ENCODE measurements at places on chromosomes 4 and X.

- DNase-seq, result peak; percentile 95
These were observed 260.6 kb upstream of the BOD1L1 start for GRCh38 chr4:13888112-13888511.

DNA sequence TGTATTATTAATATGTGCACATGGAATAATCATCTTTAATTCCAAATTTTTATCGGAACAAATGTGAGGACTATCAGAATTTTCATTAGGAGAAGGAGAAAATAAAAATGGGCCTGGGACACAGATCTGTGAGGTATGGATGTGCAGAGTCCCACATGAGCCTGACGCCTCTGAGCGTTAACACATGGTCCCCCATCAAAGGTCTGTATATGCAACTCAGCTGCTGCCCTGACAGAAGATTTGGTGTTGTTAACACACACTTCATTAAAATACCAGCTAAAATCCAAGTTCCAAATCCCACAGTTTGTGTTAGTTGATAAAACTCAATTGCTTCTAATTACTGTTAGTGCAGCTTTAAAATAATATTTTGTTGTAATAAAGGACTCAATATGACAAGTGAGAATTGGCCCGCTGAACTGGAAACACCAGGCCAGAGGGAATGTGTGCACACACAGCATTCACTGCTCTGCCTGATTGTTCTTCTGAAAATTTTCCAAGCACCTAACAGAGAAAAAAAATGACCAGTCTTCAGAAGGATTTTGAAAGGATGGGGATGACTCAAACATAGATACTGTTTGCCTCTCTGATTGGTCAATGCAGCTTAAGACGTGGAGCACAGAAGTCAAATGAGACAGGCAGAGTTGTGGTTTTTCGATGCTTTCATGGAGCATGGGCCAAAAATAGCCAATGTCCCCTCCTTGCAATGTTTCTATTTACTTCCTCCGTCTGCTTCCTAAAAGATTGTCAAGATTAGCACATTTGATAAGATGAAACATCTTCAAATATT is 266.6 kb downstream of the NKX6-1 start:
- peak; percentile 20 for DNase-seq

GRCh38 chr4:108383157-108383556 is 214.4 kb upstream of the LEF1 start:
- no peak for DNase-seq

DNA sequence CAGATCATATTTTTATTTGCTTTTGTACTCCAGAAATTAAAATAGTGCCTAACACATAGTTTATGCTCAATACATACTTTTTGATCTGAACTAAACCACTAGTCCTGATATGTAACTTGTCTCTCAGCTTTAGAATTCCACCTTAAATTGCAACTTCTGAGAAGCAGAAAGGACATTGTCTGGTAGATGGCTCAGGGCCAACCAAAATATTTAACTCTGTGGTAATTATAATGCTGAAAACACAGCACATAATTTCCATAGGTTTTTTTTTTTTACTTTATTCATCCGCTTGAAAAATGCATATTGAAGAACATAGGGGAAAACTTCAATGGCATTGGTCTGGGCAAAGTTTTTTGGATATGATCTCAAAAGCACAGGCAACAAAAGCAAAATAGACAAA is 59.3 kb downstream of the AREG start:
- DNase-seq, result peak; percentile 74

GRCh38 chr4:110475881-110476818 is at the start of gene ENPEP:
TSS of gene ENPEP (plus strand) at chr4:110476155. CDS start at chr4:110476415, 260 bp downstream.
- peak; percentile 68 for DNase-seq

GRCh38 chr4:37628977-37629609 is 57.1 kb downstream of the RELL1 start:
- peak; percentile 95 for DNase-seq

- no peak for DNase-seq
These were observed 40.4 kb upstream of the MAP3K15 start for GRCh38 chrX:19555683-19556082.

- DNase-seq, result no peak
These were observed 35.4 kb upstream of the UGT2A3 start for GRCh38 chr4:68987007-68987406.

GRCh38 chr4:112517911-112518310 is 1.9 kb upstream of the NEUROG2 start:
- DNase-seq, result no peak

DNA sequence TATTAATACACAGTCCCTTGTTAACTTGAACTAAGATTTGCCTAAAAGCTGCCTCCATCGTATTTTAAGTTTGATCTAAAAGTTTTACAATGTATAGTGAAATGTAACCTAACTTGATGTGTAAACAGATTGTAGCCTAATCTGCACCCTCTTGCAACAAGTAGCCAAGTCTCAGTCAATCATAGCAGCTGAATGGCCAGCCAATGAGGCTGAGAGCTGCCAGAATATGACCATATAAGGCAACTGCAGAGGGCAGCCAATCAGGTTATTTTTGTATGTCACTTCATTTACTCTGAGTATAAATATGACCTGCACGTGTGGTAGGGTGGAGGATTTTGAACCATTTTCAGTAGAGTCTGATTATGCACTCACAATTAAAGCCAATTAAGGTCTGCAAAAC is 51.2 kb upstream of the SPANXN3 start:
- DNase-seq, result no peak

GRCh38 chr4:141851246-141851891 is 215.0 kb downstream of the IL15 start:
- DNase-seq, result peak; percentile 41

DNA sequence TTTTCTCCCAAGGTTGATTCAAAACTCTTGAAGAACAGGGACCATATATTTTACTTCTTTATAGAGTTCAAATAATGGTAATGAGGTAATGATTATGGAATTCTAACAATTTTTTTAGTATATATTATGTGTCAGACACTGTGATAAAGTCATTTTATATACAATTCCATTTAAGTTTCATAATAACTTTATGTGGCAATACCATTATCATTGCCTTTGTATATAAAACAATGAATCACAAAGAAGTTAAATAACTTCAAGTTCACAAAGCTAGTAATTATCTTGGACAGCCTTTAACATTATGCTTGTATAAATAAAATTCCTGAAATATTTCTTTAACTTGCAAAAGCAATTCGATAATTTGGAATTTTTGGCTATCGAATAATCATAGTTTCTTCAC is 20.6 kb downstream of the MAGEC1 start:
- no peak for DNase-seq

GRCh38 chr4:76377911-76378310 is 43.0 kb downstream of the CCDC158 start:
- DNase-seq, result peak; percentile 31

DNA sequence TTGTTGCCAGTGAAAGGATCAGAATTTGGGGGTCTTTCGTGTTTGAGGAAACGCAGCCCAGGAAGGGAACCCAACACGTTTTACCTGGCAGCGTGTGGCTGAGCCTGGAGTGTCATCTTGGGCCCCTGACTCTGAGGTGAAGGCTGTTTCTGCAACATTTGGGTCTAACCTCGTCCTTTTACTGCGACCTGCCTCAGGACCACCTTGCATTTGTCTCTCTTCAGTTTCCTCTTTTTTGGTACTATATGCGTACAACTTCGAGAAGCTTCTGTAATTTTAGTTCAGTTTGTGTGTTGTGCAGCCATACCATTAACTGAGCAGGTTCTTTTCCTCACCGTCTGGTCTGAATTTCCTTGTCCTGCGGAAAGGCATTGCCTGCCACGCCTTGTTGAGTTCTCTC is 61.5 kb downstream of the TMEM131L start:
- no peak for DNase-seq

DNA sequence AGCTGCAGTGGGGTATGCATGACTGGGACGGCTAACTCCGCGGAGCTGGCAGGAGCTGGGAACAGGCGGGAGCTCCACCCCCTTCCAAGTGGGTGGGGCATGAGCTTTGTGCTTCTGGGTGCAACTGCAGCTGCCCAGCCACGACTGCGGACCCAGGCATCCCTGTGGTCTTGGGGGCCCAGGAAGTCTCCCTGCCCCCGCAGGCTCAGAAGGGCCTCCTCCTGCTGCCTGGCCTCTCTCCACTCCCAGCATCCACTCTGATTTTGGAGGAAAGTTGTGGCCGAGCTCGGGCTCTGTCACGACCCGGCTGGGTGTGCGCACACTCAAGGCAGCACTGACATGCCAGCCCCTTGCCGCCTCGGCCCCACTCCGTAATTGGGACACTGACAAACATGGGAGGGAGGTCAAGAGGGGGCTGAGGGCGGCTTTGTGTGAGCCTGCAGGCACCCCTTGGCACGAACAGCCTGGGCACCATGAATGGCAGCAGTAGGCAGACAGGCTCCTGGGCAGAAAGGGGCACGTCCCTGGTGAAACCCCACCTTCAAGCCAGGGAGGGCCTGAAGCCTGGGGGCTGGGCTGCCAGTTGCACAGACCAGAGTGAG is 822.6 kb downstream of the GLUD2 start:
- DNase-seq, result no peak

DNA sequence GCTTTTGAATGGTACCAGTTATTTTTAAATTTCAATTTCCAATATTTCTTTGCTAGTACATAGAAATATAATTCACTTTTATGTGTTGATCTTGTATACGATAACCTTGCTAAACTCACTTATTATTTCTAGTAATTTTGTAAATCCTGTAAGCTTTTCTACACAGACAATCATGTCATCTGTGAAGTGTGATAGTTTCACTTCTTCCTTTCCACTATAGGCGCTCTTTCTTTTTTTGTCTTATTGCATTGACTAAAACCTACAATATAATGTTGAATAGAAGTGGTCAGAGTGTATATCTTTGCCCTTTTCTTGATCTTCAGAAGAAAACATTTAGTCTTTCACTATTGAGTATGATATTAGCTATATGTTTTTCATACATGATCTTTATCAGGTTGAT is 76.6 kb downstream of the ZNF182 start:
- no peak for DNase-seq

GRCh38 chr4:39255266-39255665 is 72.9 kb downstream of the WDR19 start:
- peak; percentile 6 for DNase-seq

DNA sequence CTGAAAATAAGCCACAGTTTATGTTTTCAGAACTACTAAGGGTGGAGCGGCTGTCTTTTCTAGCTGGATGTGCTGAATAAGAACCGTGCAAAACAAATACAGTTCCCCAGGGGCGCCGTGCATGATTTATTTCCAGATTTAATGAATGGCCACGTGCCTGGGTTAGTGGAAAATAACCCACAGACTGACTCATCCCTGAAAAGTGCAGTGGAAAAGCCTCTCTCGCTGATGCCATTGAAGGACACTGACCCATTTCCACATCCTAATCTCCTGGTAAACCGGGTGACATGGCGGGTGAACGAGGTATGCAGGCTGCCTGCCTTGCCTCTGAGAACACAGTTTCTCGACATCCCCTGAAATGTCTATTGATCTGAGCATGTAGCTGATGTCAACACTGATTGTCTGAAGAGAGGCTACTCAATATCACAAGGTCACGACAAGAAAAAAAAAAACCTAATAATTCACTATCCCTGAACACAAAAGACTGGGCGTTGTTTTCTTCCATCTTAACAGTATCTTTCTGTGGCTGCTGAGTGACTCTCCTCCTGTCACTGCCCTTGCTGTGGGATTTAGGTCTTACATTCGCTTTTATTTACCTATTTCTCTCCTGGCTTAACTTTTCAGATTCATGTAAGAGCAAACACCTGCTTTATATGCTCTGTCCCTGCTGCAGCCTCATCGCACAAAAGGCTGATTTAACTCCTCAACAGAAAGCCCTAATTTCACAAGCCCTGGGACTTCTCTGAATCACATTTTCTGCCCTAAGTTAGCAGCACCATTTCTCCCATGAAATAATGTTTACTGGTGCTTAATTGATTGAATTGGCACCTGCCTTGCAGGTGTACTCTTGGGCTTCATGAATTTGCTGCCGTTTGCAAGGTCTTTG is 76.9 kb upstream of the SCOC start:
- DNase-seq, result peak; percentile 90

GRCh38 chrX:101749436-101749835 is 89.8 kb upstream of the ARMCX2 start:
- peak; percentile 2 for DNase-seq

DNA sequence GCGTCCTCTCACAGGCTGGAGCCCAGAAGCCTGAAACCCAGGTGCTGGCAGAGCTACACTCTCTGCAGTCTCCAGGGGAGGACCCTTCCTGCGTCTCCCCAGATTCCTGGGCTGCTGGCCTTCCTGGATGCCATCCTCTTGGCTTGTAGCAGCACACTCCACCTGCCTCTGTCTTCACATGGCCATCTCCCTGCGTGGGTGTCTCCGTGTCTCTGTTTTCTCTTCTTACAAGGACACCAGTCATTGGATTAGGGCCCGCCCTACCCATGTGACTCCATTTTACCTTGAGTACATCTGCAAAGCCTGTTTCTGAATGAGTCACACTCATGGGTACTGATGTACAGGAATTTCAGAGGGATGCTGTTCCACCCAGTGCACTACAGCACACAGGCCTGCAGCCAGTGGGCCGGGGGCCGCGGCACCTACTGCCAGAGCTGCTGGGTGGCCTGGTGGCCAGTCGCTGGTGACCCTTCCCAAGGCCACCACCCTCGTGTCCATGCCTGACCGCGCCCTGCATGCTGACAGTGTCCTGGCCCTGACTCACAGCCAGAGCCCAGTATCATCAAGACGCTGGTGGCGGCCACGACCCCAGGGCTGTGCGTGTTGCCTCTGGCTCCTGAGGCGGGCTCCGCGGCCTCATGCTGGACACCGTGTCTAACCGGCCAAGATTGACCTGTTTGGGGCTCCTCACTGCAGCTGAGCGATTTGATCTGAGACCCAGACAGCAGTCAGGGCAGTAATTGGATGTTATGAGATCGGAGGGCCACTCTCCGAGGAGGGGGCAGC is 63.6 kb upstream of the NKX1-1 start:
- DNase-seq, result no peak

DNA sequence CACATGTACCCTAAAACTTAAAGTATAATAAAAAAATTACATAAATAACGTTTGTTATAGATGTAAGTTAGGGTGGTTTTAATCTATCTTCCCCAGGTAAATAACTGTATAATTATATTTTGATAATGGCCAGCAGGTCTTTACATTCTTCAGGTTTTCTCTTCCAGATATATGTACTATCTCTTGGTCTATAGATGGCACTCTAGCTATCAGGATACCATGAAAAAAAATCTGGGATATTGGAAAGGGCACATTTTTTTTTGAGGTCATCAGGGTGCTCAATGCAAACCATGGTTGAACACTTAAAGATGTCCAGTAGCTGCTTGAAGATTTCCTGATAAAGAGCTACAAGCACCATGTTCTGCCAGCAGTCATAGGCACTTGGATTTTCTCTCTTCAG is 15.6 kb upstream of the ADH4 start:
- DNase-seq, result peak; percentile 24

GRCh38 chr4:144360146-144360793 is 219.8 kb upstream of the GYPA start:
- no peak for DNase-seq

GRCh38 chr4:83221897-83222441 is 62.6 kb downstream of the COQ2 start:
- DNase-seq, result no peak

GRCh38 chr4:153152501-153153338 is 51.5 kb upstream of the TRIM2 start:
- DNase-seq, result no peak

DNA sequence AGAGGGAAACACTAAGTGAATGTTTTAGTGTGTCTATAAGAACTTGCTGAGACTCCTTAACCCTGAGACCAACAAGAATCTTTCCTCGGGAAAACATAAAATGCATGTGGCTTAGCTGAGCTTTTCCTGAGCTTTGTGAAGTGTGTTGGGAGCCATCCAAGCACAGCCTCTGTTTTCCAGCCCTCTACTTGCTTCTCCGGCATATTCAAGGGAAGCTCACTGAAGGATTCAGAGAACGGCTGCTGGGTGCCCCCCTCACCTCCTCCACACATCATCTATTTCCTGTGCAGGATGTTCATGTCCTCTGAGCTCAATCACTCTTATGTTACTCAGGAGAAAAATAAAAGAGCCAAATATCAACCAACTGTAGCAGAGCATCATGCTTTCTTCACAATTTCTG is 492.1 kb downstream of the IL15 start:
- no peak for DNase-seq

All from fibroblast of mammary gland (primary cell).